ENCODE measurements at places on chromosomes 6 and 20. TPM values are rescaled to one million over a fixed set of nuclear protein-coding genes. Genes with fewer than 3 reads are reported as not detected.

TRIM39 gene
- 21.9 TPM for total RNA-seq

- no peak overlapping the region for H3K4me3 ChIP-seq
- no peak overlapping the region for H3K27ac ChIP-seq
- peaks cover 6% of the 10 kb centered on the region for H3K4me1 ChIP-seq
- no peaks in the 10 kb centered on the region for H3K36me3 ChIP-seq
- DNase-seq, result no peak
These were observed 30.7 kb downstream of the ADGRG6 start for GRCh38 chr6:142332393-142333098.

- no peaks in the 10 kb centered on the region for H3K36me3 ChIP-seq
- no peak overlapping the region for H3K27ac ChIP-seq
- no peaks in the 10 kb centered on the region for H3K4me1 ChIP-seq
- no peak for DNase-seq
These were observed 344.7 kb downstream of the CDH4 start for GRCh38 chr20:61596687-61597330.

ELMO2 gene
- total RNA-seq, result 59.5 TPM

- H3K36me3 ChIP-seq, result no peaks in the 10 kb centered on the region
- peaks cover 3% of the 10 kb centered on the region for H3K27me3 ChIP-seq
- H3K4me3 ChIP-seq, result no peak overlapping the region
- DNase-seq, result no peak
- H3K4me1 ChIP-seq, result no peaks in the 10 kb centered on the region
These were observed 20.6 kb upstream of the TASP1 start for GRCh38 chr20:13659288-13659687.

GRCh38 chr20:8156235-8157079 lies 24.4 kb downstream of the PLCB1 start:
- H3K36me3 ChIP-seq, result no peaks in the 10 kb centered on the region
- no peak for DNase-seq
- peaks cover 62% of the 10 kb centered on the region for H3K4me1 ChIP-seq
- no peak overlapping the region for H3K4me3 ChIP-seq
- H3K27ac ChIP-seq, result no peak overlapping the region

DXO gene
- 15.8 TPM for total RNA-seq

DNA sequence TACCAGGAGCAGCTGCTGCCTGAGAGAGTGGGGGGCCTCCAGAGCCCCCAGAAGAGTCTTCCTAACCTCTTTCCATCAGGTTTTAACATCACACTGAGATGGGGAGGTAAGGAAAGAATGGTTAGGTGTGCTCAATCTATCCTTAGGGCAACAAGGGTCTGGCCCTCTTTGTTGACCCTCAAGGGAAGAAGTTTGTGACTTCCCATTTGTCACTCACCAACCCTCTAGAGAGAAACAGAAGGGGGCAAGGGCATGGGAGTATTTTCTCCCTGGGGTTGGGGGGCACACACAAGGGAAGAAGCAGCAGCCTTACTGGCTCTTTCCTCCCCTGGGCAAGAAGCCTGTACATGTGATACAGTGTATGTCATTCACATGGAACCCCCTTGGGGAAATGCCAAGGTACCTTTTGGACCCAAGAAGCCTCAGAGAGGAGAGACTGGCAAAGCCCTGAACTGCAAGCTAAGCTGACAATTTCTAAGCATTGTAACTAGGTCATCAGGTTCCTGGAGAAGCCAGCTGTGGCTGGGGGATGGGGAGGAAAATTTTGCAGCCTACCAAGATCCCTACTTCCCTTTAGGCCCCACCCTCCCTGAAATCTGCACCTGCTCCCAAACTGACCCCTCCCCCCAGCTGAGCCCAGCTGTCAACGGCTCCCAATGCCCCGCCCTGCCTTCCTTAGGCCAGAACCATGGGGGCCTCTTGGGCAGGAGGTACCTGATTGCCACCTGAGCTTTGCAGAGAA lies 14.5 kb downstream of the BCL2L1 start:
- no peak overlapping the region for H3K27ac ChIP-seq
- no peak overlapping the region for H3K4me3 ChIP-seq
- DNase-seq, result no peak
- H3K4me1 ChIP-seq, result peaks cover 52% of the 10 kb centered on the region
- H3K36me3 ChIP-seq, result peaks cover 26% of the 10 kb centered on the region

DNA sequence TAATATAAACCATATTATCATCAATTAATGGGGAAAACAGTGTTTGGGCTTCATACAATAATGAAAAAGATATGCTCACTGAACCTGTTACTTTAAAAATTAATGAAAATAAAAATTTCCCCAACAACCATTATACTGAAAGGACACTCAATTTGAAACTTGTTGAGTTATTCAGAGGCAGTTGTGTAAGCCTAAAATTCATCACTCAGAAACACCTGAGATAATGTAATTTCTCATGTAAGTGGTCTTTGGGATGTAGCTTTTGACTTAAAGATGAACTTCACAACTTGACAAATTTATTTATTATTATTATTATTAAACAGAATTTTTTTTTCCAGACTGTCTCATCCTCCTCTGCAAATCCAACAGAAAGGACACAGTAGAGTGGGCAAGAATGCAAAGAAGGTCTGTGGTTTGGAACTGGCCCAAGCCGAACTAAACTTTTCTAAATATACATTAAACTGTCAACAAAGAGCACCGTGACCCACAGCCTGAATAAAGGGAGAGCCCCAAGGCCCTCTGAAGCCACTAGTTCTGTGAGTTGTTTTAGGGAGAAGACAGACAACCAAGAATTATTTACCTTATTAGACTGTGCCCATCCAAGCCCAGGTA lies 32.2 kb upstream of the HEY2 start:
- H3K27ac ChIP-seq, result no peak overlapping the region
- no peaks in the 10 kb centered on the region for H3K27me3 ChIP-seq
- H3K4me1 ChIP-seq, result no peaks in the 10 kb centered on the region
- H3K4me3 ChIP-seq, result no peak overlapping the region

GRCh38 chr6:88683734-88684133 lies 279.7 kb downstream of the RNGTT start:
- no peaks in the 10 kb centered on the region for H3K27me3 ChIP-seq
- H3K4me1 ChIP-seq, result no peaks in the 10 kb centered on the region
- H3K36me3 ChIP-seq, result no peaks in the 10 kb centered on the region
- H3K27ac ChIP-seq, result no peak overlapping the region

IMPG1 gene
- total RNA-seq, result not detected

- H3K36me3 ChIP-seq, result no peaks in the 10 kb centered on the region
- DNase-seq, result no peak
- no peak overlapping the region for H3K4me3 ChIP-seq
- H3K27ac ChIP-seq, result no peak overlapping the region
These were observed 122.3 kb downstream of the QRSL1 start for GRCh38 chr6:106751501-106752252.

GRCh38 chr6:16413399-16413798 lies 175.0 kb downstream of the GMPR start:
- H3K27me3 ChIP-seq, result no peaks in the 10 kb centered on the region
- no peaks in the 10 kb centered on the region for H3K4me1 ChIP-seq
- H3K36me3 ChIP-seq, result no peaks in the 10 kb centered on the region
- H3K27ac ChIP-seq, result peak overlapping the region; percentile 0

GRCh38 chr6:53090576-53090975 lies 25.4 kb downstream of the FBXO9 start:
- no peaks in the 10 kb centered on the region for H3K4me1 ChIP-seq
- H3K27ac ChIP-seq, result no peak overlapping the region
- no peaks in the 10 kb centered on the region for H3K27me3 ChIP-seq
- no peak overlapping the region for H3K4me3 ChIP-seq
- peaks cover 38% of the 10 kb centered on the region for H3K36me3 ChIP-seq

SYTL3 gene
- total RNA-seq, result 102 TPM

DNA sequence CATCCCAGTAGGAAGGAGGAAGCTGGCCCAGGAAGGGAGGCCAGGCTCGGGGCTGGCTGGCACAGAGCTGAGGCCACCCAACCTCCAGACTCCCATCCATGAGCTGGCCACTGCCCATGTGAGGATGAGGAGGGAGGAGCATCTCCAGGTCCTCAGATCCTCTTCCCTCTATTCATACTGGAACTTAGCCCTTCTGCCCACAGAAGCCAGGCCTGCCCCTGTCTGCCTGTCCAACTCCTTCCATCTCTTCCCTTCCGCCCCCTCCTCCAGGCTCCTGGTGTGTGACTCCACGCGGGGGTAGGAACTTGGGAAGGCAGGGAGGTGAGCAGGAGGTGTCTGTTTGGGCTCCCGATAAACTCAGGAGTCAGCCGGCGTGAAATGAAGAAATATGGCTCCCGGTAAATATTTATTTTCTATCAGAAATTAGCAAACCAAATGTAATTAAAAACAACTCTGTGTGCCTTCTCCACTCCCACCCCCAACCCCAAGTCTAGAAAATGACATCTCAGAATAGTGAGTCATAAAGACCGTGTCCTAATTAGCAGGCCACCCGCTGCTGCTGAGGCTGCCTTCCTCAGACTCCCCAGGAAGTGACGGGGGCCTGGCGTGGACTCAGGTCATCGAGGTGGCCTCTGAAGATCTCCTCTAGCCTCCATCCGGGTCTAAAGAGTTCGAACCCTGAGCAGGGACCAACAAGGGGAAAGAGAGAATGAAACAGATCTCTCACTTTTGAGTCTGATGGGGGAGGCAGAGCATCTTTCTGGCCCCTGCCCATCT lies 81.9 kb downstream of the MDGA1 start:
- H3K27me3 ChIP-seq, result peaks cover 5% of the 10 kb centered on the region
- DNase-seq, result no peak
- H3K36me3 ChIP-seq, result no peaks in the 10 kb centered on the region
- peaks cover 6% of the 10 kb centered on the region for H3K4me1 ChIP-seq
- H3K27ac ChIP-seq, result no peak overlapping the region

DNA sequence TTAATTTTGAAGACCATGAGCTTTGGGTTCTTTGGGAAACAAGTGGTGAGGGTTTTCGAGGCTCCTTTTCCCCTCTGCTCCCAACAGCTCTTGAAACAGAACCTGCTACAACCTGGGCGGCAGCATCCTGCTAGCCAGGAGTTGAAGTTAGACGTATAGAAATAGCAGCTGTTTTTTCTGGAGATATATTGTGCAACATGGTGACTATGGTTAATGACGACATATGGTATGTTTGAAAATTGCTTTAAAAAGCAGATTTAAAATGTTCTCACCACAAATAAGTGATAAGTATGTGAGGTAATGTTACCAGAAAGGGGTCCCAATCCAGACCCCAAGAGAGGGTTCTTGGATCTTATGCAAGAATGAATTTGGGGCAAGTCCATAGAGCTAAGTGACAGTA lies 138.9 kb downstream of the PDE7B start:
- no peak for DNase-seq
- no peaks in the 10 kb centered on the region for H3K36me3 ChIP-seq
- no peaks in the 10 kb centered on the region for H3K27me3 ChIP-seq
- no peak overlapping the region for H3K27ac ChIP-seq
- no peak overlapping the region for H3K4me3 ChIP-seq

CPNE5 gene
- total RNA-seq, result 0.59 TPM

- DNase-seq, result no peak
- H3K4me3 ChIP-seq, result no peak overlapping the region
- H3K4me1 ChIP-seq, result no peaks in the 10 kb centered on the region
- H3K27ac ChIP-seq, result no peak overlapping the region
- H3K27me3 ChIP-seq, result no peaks in the 10 kb centered on the region
These were observed 112.2 kb downstream of the ASCC3 start for GRCh38 chr6:100768816-100769351.

GRCh38 chr6:130482645-130483390 lies 117.0 kb downstream of the TMEM200A start:
- no peak overlapping the region for H3K4me3 ChIP-seq
- H3K36me3 ChIP-seq, result no peaks in the 10 kb centered on the region
- DNase-seq, result no peak
- H3K27me3 ChIP-seq, result no peaks in the 10 kb centered on the region
- H3K4me1 ChIP-seq, result peaks cover 12% of the 10 kb centered on the region
- H3K27ac ChIP-seq, result no peak overlapping the region

MYH7B gene
- 0.16 TPM for total RNA-seq

HLA-DQB1 gene
- total RNA-seq, result 22.7 TPM

DNA sequence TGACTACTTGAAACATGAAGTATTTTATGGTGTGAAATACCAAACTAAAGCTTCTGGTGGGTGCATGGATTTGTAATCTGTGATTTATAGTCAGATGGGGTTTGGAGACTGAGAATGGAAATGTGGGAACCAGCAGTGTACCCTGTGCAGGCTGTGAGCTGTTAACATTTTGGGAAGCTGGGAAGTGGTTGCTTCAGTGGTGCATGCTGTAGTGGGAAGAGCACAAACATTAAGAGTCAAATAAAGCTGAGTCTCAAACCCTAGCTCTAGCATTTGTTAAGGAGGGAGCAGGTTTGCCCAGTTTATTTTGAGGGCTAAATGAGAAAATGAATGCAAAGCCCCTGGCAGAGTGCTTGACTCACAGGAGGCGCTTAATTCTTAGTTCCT lies 235.7 kb downstream of the ZFAND3 start:
- no peaks in the 10 kb centered on the region for H3K4me1 ChIP-seq
- no peaks in the 10 kb centered on the region for H3K36me3 ChIP-seq
- H3K27me3 ChIP-seq, result no peaks in the 10 kb centered on the region
- no peak overlapping the region for H3K27ac ChIP-seq
- no peak overlapping the region for H3K4me3 ChIP-seq

DNA sequence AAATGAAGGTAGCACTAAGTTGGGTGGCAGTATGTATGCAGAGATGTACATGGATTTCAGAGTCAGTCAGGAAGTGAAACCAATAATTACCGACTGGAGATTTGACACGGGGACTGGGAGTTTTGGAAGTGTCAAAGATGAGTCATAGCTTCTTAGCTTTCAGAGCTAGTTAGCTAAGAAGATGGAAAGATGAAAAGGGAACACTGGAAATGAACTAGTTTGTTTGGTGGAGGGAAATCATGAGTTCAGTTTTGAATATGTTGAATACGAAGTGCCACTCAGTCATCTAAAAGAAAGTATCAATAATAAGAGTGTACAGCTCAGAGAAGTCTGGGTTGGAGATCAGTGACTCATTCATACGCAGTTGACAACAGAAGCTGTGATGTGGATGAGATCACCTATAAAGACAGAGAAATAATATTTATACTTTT lies 7.5 kb downstream of the ESF1 start:
- no peaks in the 10 kb centered on the region for H3K27me3 ChIP-seq
- no peak overlapping the region for H3K27ac ChIP-seq
- no peak for DNase-seq
- peaks cover 6% of the 10 kb centered on the region for H3K36me3 ChIP-seq
- H3K4me3 ChIP-seq, result no peak overlapping the region

GPX5 gene
- total RNA-seq, result not detected

DNA sequence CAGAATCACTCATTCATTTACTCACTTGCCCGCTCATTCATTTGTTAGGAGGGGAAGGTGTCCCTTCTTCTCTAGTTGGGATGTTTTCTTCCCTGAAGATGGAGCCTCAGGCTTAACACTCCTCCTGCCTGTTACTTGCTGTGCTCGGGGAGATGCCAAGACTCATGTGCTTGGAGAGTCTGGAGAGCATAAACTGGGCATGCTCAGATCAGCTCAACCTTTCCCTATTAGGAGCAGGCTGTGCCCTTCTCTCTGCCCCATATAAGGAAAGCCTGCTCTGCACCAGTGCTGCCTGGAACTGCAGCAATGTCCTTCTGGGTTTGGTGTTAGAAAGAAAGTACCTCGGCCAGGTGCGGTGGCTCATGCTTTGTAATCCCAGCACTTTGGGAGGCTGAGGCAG lies 18.0 kb upstream of the UBE2V1 start:
- H3K4me1 ChIP-seq, result no peaks in the 10 kb centered on the region
- no peaks in the 10 kb centered on the region for H3K27me3 ChIP-seq
- H3K4me3 ChIP-seq, result no peak overlapping the region
- no peak overlapping the region for H3K27ac ChIP-seq
- no peak for DNase-seq

FOXF2 gene
- total RNA-seq, result not detected

Measured in CD8-positive, alpha-beta memory T cell (primary cell).